Esophagus squamous epithelium (tissue), 5 donors: ENCODE measurements at places on chromosomes 13 and 19. TPM values are rescaled to one million over a fixed set of nuclear protein-coding genes. Genes with fewer than 3 reads are reported as not detected.

DNA sequence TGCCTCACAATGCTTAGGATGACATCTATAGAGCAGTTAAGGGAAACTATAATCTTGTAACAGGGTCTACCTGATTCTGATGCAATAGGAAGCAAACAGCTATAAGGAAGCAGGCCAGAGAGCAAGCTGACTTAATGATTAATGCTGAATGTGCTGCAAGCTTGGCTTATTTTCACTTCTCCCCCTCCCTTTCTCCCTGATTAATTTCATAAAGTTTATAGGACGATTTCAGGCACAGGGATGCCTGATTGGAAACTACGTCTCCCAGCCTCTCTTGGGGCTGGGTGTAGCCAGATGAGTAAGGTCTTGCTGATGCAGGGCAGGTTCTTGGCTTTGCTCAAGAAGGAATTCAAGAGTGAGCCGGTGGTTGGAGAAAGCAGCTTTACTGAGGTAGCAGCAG is 82.8 kb upstream of the MRI1 start:
- H3K27me3 ChIP-seq = no peaks in the 10 kb centered on the region
- H3K4me1 ChIP-seq = no peaks in the 10 kb centered on the region
- H3K27ac ChIP-seq = no peak overlapping the region
- H3K4me3 ChIP-seq = no peak overlapping the region

GRCh38 chr13:24176351-24177101 is 16.0 kb downstream of the SPATA13 start:
- H3K27ac ChIP-seq = no peak overlapping the region
- no peak for DNase-seq
- no peaks in the 10 kb centered on the region for H3K36me3 ChIP-seq
- H3K4me1 ChIP-seq = no peaks in the 10 kb centered on the region
- H3K4me3 ChIP-seq = no peak overlapping the region

- H3K27ac ChIP-seq = no peak overlapping the region
- DNase-seq = no peak
- no peaks in the 10 kb centered on the region for H3K27me3 ChIP-seq
- H3K4me1 ChIP-seq = no peaks in the 10 kb centered on the region
Measured at GRCh38 chr13:41835871-41836270, 125.0 kb downstream of the VWA8 start.

GRCh38 chr19:1789261-1790041 is 22.6 kb downstream of the ATP8B3 start:
- H3K27ac ChIP-seq = no peak overlapping the region
- H3K36me3 ChIP-seq = no peaks in the 10 kb centered on the region
- no peaks in the 10 kb centered on the region for H3K27me3 ChIP-seq
- DNase-seq = no peak
- peak overlapping the region; percentile 17 for H3K4me3 ChIP-seq

GRCh38 chr13:43830497-43830881 is 43.7 kb upstream of the ENOX1 start:
- H3K36me3 ChIP-seq = no peaks in the 10 kb centered on the region
- peak overlapping the region; percentile 41 for H3K27ac ChIP-seq
- DNase-seq = no peak
- peak overlapping the region; percentile 23 for H3K4me3 ChIP-seq

- no peak for DNase-seq
- H3K27ac ChIP-seq = no peak overlapping the region
- no peaks in the 10 kb centered on the region for H3K27me3 ChIP-seq
- peaks cover 64% of the 10 kb centered on the region for H3K4me1 ChIP-seq
Measured at GRCh38 chr19:6531956-6532243, 1.1 kb downstream of the TNFSF9 start.

GRCh38 chr19:41426952-41427646 is at the start of gene B3GNT8:
TSS of gene B3GNT8 (minus strand) at chr19:41427374. CDS start at chr19:41426778, 596 bp downstream.
- H3K27ac ChIP-seq = peak within 1 kb of the TSS; percentile 96
- H3K36me3 ChIP-seq = peaks cover 68% of the 10 kb centered on the region
- H3K4me1 ChIP-seq = peaks cover 59% of the 10 kb centered on the region

- no peak for DNase-seq
- no peaks in the 10 kb centered on the region for H3K36me3 ChIP-seq
- no peak overlapping the region for H3K27ac ChIP-seq
- H3K4me1 ChIP-seq = no peaks in the 10 kb centered on the region
- no peaks in the 10 kb centered on the region for H3K27me3 ChIP-seq
- no peak overlapping the region for H3K4me3 ChIP-seq
Measured at GRCh38 chr13:81393721-81394120, 1052.8 kb upstream of the SPRY2 start.

SNAPC2 gene
- 6.3 TPM for total RNA-seq

GRCh38 chr19:8505680-8506401 is 3.4 kb upstream of the PRAM1 start:
- no peaks in the 10 kb centered on the region for H3K36me3 ChIP-seq
- H3K4me3 ChIP-seq = peak overlapping the region; percentile 83
- no peak for DNase-seq
- H3K4me1 ChIP-seq = peaks cover 6% of the 10 kb centered on the region
- H3K27ac ChIP-seq = no peak overlapping the region

ZNF729 gene
- not detected for total RNA-seq

SGCG gene
- total RNA-seq = not detected

- H3K27ac ChIP-seq = no peak overlapping the region
- no peaks in the 10 kb centered on the region for H3K27me3 ChIP-seq
- no peak overlapping the region for H3K4me3 ChIP-seq
- no peak for DNase-seq
Measured at GRCh38 chr13:58085819-58086218, 454.3 kb downstream of the PCDH17 start.

DNA sequence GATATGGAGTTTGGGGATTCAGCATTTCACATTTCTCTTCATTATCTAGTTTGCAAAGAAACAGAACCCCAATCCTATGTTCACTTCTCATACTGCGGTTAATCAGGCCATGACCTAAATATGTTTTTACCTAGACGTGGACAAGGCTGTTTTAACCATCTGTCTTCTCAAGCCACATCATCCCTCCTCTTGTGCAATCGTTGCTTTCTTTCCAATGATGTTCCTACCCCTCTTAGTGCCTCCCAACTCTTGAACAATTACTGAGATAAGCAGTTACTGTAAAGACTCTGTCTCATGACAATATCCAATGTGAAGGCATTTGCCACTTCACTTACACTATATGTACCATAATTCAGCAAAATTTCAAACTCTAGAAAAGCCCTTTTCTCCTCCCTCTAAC is 406.2 kb downstream of the LIG4 start:
- DNase-seq = no peak
- H3K36me3 ChIP-seq = no peaks in the 10 kb centered on the region
- H3K27ac ChIP-seq = no peak overlapping the region
- no peak overlapping the region for H3K4me3 ChIP-seq

- H3K4me1 ChIP-seq = no peaks in the 10 kb centered on the region
- H3K36me3 ChIP-seq = no peaks in the 10 kb centered on the region
- no peak overlapping the region for H3K4me3 ChIP-seq
- no peak overlapping the region for H3K27ac ChIP-seq
- no peak for DNase-seq
- no peaks in the 10 kb centered on the region for H3K27me3 ChIP-seq
Measured at GRCh38 chr13:50574731-50575130, 268.8 kb downstream of the DLEU7 start.

DNA sequence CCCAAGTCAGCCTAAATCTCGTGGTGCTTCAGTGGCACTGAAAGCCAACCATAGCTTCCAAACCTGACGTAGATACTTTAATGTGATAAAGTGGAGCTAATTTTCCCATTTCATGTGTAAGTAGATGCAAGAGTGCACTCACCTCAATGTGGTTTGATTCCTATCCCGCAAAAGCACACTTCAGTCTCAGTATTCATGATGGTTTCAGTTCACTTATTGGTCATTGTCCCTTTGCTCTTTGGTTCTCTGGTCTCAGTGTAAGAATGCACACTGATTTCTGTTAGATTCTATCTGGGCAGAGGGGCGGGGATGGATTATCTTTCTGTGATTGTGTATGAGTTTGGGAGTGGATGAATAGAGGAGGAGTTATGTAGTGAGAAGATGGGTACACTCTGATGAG is 340.6 kb downstream of the KCNRG start:
- H3K36me3 ChIP-seq = no peaks in the 10 kb centered on the region
- H3K27me3 ChIP-seq = no peaks in the 10 kb centered on the region
- no peak for DNase-seq
- peaks cover 38% of the 10 kb centered on the region for H3K4me1 ChIP-seq

DNA sequence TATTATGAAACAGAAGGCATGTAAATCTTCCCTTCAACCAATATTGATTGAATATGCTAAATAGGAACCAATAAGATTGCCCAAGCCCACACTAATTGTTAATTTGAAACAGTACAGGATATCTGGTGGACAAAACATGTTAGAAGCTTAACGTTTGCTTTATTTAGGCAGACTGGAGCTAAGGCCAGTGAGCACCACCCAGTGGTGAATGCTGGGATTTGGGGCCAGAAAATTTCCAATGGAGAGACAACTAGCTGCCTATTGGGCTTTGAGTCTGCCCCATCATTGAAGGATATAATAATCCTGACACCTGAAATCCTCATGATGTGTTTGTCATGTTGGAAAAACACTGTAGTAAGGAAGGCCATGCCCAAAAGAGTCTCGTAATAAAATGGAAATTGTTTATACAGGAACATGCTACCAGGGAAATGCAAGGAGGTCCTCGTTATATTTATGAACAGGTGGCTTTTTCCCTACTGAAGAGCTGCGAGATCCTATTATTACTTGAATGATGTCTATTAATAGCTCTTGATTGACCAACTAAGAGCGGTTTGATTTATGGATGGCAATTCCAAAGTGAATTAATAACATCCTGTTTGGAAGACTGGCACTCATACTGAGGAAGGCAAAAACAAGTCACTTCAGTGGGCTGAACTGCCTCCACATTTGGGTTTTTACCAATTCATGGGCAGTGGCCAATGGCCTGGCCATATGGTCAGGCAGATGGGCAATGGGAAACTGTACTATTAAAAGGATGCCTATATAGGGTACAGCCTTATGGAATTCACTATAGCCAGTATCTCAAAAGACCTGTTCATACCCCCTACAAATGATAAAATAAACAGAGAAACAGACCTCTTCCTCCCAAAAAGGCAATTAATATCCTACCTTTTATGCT is 8.7 kb downstream of the SIGLECL1 start:
- no peak for DNase-seq
- H3K4me1 ChIP-seq = no peaks in the 10 kb centered on the region
- no peaks in the 10 kb centered on the region for H3K36me3 ChIP-seq

- no peaks in the 10 kb centered on the region for H3K27me3 ChIP-seq
- H3K4me3 ChIP-seq = no peak overlapping the region
- H3K36me3 ChIP-seq = no peaks in the 10 kb centered on the region
- no peak for DNase-seq
Measured at GRCh38 chr19:17775991-17776803, 18.7 kb upstream of the B3GNT3 start.

GRCh38 chr13:60000081-60000480 is 163.6 kb downstream of the DIAPH3 start:
- no peaks in the 10 kb centered on the region for H3K4me1 ChIP-seq
- H3K27me3 ChIP-seq = no peaks in the 10 kb centered on the region
- DNase-seq = no peak
- no peak overlapping the region for H3K27ac ChIP-seq

DNA sequence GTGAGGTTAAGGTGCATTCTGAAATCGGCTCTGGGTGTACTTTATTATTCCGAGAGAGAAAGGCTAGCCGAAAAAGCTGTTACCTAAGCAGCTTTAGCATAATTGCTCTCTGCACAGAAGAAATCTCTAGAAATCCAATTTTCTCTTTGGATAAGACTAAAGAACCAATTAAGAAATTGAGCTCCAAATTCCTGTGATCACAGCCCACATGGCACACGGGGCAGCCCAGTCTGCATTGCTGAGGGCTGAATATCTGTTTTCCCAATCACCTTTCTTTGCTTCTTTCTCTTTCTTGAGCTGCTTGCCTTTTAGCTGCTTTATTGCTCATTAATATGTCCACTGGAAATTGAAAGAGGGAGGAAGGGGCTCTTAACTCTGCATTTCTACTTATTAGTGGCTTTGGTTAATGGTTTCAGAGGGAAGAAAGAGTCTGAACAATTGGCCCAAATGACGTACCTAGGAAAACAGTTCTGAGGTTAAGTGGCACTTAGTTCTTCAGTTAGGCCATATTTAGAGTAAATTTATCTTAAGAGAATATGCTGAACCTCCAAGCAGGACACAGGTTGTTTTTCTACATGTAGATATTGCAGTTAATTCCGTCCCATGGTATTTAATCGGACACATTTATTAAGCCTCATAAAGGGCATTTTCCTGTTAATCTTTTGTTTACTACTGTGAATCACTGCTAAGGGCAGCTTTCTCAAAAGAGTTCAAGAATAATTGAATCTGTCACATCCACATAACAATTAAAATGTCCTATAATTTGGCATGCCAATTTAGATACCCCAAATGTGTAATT is 265.7 kb downstream of the ABCC4 start:
- H3K4me1 ChIP-seq = no peaks in the 10 kb centered on the region
- no peak for DNase-seq
- H3K4me3 ChIP-seq = no peak overlapping the region
- no peaks in the 10 kb centered on the region for H3K36me3 ChIP-seq
- no peaks in the 10 kb centered on the region for H3K27me3 ChIP-seq

- H3K4me1 ChIP-seq = peaks cover 31% of the 10 kb centered on the region
- peak overlapping the region; percentile 88 for H3K27ac ChIP-seq
- H3K36me3 ChIP-seq = no peaks in the 10 kb centered on the region
- no peaks in the 10 kb centered on the region for H3K27me3 ChIP-seq
Measured at GRCh38 chr19:47158879-47159503, 28.4 kb downstream of the SAE1 start.

DNA sequence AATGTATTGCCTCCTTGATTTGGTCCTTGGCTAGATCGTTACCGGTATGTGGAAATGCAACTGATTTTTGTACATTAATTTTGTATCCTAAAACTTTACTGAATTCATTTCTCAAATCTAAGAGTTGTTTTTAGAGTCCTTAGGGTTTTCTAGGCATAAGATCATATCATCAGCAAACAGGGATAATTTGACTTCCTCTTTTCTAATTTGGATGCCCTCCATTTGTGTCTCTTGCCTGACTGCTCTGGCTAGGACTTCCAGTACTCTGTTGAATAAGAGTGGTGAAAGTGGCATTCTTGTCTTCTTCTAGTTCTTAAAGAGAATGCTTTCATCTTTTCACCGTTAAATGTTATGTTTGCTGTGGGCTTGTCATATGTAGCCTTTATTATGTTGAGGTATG is 12.0 kb upstream of the CYP2A13 start:
- no peak for DNase-seq
- no peak overlapping the region for H3K27ac ChIP-seq
- H3K4me1 ChIP-seq = no peaks in the 10 kb centered on the region
- peaks cover 48% of the 10 kb centered on the region for H3K27me3 ChIP-seq

TRPC4 gene
- total RNA-seq = 0.09 TPM

DNA sequence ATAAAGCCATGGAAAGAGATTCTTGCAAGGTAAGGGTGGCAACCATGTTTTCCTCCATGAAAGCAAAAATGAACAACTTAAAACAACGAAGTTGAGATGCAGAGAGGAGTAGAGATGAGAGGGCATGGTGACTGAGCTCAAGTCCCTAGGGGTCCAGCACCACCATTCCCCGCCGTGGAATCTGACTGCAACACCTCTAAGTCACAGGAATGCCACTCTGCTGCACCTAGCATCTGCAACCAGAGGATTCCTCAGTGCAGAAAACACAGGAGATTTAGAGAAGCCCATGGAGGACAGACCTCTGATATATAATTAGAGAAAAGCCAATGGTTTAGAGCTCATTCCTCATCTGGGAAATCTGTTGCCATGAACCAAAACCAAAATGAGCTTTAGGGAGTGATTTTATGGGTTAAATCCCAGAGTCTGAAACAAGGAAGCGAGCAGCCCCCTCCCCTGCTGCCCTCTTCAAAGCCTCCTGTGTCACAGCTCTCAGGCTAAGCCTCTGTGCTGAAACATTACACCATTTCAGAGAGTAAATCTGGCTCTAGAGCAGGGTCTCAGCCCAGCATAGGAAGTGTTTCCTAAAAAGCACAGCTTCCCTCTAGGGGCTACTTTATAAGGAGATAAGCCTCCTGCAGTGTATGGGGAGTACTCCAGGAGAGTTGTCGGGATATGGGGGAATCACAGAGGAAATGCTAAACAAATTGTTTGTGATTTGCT is 1043.6 kb downstream of the UQCRFS1 start:
- H3K4me1 ChIP-seq = no peaks in the 10 kb centered on the region
- no peaks in the 10 kb centered on the region for H3K36me3 ChIP-seq
- no peak overlapping the region for H3K27ac ChIP-seq
- H3K4me3 ChIP-seq = no peak overlapping the region
- H3K27me3 ChIP-seq = no peaks in the 10 kb centered on the region
